ENCODE measurements at places on chromosomes 4 and X.

DNA sequence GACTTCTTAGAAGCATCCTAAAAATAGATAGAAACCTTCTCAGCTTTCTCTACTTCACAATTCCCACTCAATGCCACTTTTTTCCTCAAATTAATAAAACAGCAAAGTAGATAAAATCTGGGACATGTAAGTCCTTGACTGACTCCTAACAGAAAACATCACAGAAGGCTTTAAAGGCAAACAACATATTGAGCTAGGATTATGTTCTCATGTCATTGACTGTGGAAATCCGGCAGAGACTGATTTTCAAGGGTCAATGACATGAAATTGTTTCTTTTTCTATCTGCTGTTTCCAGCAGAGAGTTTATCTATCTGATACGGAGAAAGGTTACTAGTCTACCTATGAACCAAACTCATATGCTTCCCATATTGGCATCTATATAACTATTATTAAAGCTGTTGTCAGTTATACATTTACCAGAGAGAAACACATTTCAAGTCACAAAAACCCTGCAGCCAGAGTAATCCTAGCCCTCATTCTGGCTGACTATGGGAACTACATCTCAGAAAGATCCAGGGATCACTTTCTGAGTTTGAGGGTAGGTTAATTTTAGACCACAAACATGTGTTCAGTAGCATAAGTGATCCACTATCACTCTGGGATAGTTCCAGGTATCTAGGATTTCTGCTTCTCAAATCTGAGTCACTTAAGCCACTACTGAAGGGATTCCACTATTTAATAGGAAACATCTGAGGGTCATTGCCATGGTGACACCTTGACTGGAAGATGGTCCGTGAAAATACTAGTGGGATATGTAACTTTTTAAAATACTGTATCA, 147.6 kb downstream of the PPP3CA start:
- DNase-seq: no peak

DNA sequence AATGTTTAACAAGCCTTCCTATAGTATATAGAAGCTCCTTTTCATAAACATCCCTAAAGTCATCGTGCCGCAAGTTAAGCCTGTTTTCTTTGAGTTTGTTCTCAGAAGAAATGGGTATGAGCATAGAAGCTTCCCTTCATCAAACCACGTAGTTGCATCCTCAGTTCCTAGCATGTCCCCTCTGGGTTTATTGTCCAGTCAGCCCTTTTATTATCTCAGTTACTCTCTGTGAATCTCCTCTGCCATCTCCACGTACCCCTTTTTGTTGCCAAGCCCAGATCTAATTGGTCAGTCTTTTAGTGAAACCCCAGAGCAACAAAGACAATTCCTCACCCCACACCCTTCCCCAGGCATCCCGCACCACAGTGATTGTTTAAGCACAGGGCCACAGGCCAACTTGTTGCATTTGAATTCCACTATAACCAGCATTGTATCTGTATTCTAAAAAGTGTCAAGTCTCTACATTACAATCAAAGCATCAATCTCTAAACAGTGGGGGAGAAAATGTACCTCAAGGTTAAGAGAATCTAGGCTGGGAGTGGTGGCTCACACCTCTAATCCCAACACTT, 12.4 kb upstream of the TRIM2 start:
- DNase-seq: no peak

DNA sequence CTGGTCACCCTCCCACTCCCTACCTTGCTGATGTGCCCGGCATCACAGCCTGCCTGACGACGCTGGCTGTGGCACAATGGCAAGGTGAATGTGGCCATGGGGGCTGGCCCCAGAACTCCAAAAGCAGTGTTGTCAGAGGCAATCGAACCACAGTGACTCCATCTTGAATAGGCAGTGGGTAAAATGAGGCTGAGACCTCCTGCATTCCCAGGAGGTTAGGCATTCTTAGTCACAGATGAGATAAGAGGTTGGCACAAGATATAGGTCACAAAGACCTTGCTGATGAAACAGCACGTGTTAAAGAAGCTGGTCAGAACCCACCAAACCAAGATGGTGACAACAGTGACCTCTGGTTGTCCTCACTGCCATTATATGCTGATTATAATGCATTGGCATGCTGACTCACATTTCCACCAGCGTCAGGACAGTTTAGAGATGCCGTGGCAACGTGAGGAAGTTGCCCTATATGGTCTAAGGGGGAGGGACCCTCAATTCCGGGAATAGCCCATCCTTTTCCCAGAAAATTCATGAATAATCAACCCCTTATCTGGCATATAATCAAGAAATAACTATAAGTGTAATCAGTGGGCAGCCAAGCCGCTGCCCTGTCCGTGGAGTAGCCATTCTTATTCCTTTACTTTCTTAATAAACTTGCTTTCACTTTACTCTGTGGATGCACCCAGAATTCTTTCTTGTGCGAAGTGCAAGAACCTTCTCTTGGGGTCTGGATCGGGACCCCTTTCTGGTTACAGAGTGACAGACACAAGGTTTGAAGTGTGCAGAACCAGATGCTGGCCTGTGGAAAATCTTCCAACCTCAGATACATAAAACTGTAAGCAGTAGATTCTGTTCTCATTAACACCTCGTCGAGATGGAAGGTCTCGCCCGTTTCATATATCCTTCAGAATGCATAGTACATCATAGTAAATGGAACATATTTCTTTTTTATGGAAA, 26.8 kb upstream of the CLDN24 start:
- DNase-seq: no peak

DNA sequence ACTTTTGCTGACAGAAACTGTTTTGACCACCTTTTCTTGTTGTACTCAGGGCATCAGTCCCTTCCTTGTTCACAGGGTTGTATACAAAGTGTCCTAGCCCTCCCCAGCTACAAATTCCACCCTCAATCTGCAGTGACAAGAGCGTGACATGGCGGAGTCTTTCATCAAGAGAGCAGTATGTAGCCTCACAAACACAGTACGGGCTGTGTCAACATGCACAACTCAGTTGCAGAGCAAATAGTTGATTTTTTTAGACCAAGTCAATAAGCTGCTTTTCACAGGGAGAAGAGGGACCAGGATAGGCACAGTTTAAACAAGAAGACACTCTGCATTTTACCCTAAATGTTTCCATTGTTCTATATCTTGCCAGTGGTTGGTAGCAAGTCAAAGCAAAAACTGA, 8.6 kb upstream of the HS6ST2 start:
- DNase-seq: no peak

DNA sequence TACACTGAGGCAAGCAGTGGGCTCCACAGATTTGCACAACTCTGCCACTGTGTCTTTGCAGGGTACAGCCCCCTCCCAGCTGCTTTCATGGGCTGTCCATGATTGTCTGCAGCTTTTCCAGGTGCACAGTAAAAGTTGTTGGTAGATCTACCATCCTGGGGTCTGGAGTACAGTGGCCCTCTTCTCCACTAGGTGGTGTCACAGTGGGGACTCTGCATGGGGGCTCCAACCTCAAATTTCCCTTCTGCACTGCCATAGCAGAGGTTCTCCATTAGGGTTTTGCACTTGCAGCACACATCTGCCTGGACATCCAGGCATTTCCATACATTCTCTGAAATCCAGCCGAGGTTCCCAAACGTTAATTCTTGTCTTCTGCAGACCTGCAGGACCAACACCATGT, 1002.3 kb downstream of the FAM133A start:
- DNase-seq: no peak

GRCh38 chr4:89681219-89681618, 155.7 kb downstream of the SNCA start:
- DNase-seq: no peak

GRCh38 chr4:51907006-51907669, 64.2 kb downstream of the DCUN1D4 start:
- DNase-seq: no peak

DNA sequence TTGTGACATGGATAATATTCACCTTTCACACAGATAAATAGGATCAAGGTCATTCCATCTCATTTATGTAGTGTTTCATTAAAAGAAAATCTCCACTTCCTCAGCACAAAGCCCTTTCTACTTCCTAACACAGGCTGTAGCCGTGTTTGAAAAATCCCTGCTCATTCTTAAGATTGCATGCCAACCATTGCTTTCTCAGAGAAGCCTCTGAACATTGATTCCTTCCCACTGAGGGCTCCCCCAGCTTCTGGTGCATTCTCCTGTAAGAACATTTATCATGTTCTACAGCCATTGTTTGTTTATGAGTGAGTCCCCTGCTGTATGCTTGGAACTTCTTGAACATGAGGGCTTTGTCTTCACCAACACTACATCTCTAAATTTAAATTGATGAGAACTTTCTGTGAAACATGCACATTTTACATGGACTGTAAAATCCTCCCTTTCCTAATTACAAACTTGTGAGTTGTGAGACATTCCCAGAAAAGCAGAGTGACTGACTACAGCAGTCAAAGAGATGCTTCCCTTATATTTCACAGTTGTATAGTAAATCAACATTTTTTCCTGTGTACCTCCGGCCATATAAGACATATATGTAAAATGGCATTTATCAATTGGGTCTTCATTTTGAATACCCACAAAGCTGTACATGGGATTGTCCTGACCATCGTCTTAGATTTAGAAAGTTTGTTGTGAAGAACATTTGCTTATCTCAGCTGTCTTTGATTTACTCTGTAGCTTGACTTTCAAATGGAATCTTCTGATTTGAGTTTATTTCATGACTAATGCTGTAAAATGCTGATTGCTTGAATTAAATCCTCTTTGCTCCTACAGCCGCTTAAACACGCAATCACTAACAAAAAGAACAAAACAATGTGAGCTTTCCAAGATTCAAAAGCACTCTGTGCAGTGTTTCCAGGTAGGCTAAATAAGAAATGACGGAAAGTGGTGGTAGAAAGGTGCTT, 600.5 kb upstream of the SLIT2 start:
- DNase-seq: no peak

DNA sequence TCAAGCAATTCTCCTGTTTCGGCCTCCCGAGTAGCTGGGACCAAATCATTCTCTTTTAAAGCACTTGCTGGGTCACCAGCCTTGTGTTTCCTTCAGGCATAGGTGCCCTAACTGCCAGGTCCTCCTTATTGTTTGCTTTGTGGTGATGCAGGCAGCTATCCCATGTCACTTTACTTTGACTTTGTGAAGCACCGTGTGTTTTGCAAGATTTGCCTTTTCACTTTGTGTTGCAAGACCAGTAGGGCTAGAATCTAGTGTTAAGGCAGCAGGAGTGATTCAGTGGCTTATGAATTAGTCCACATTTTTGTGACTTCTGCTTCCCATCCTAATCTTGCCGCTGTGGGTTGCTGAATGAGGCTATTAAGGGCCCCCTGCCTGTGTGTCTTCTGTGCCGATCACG, 20.2 kb downstream of the SYAP1 start:
- no peak for DNase-seq

GRCh38 chrX:48831909-48832291, 3.5 kb downstream of the PCSK1N start:
- no peak for DNase-seq

- DNase-seq: peak; percentile 8
Measured at GRCh38 chr4:87219632-87220093, 755 bp downstream of the KLHL8 start.

DNA sequence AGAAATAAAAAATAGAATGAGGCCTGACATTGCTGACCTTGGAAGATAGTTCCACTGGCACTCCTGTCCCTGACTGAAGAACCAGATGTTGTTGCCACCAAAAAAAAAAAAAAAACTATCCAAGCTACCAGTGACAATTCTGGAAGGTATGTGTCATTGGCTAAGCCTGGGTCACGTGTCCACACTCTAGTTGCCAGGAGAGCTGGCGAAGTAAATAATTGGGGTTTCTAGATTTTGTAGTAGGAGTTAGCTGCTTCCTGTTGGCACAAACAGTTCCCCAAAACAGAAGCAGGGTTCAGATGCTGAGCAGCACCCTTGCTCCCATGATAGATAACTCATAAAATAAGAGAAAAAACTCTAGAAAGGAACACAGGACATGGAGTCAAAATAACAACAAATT, 20.5 kb downstream of the MND1 start:
- no peak for DNase-seq

DNA sequence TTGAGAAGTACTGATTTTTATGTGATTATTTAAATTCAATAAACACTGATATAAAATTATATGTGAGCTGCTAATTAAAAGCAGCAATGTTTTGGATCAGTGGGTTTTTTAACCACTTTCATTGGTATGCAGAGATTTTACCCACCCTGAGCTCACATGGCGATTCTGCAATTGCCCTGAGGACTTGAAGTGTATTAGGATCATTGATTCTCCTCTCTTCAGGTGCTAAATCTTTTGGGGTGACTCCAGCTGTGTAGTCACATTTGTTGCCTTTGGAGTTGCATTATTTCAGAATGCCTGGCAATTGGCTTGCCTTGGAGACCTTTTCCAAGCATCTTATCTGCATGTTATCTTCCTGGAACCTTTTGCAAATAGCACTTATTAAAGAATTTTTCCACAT, 51.3 kb downstream of the UGT8 start:
- no peak for DNase-seq

GRCh38 chr4:73603271-73603710, 16.9 kb downstream of the RASSF6 start:
- no peak for DNase-seq

- no peak for DNase-seq
Measured at GRCh38 chr4:3515646-3516045, 16.6 kb downstream of the LRPAP1 start.

GRCh38 chrX:119516157-119516702, 48.0 kb downstream of the SLC25A5 start:
- DNase-seq: peak; percentile 7

- no peak for DNase-seq
Measured at GRCh38 chr4:181431006-181431405, 812.2 kb upstream of the TENM3 start.

- no peak for DNase-seq
Measured at GRCh38 chrX:48711929-48712505, 15.5 kb downstream of the SUV39H1 start.

DNA sequence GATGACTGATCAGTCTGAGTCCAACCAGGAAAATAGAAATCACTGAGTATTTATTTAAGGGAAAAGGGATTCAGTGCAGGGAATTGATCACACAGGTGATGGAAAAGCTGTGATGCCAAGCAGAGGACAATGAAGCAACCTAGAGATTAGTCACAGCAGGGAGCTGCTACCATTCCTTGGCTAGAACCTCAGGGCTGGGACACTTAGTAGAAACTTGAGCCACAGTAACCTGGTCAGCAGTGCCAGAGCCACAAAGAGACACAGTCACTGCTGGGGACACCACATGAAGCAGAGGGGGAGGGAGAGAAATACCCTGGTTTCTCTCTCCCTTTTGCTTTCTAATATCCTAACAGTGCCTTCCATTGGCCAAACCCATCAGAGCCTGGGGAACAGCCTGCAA, 38.7 kb downstream of the RTL9 start:
- no peak for DNase-seq
